ENCODE measurements at places on chromosomes 2 and 18.

- no peak for DNase-seq
These were observed 73.1 kb downstream of the MBD2 start for GRCh38 chr18:54151376-54151775.

DNA sequence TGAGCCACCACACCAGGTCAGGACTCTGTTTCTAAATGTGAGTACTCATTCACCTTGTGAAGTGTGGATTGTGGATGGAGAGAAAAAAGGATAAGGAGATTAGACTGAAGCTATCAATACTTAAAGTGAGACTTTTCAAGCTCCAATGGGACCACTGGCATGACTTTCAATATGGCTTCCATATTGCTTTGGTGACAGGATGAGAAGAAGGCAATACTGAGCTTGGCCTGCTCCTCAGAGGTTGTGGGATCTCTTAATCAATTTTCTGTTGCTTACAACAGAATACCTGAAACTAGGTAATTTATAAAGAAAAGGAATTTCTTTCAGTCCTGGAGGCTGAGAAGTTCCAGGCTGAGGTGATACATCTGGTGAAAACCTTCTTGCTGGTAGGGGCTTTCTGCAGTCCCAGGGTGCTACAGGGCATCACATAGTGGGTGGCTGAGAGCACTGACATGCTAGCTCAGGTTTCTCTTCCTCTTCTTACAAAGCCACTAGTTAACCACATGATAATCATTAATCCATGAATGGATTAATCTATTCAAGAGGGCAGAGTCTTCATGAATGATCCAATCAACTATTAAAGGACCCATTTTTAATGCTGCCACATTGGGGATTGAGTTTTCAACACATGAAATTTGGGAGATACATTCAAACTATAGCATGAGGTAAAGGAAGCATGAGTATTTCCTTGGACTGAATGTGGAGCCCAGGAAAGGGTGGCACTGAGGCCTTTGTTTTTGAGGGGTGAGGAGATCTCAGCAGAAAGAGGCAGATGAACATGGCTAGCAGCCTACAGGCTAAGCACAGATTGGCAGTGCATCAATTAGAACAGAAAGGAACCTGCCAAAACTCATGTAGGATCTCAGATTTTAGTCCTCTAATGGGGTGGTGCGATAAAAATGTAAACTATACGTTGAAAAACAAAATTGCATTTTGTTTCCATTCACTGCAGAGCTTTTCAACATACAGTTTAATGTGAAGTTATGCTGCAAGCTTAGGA, 274.5 kb downstream of the PIK3C3 start:
- DNase-seq = no peak

DNA sequence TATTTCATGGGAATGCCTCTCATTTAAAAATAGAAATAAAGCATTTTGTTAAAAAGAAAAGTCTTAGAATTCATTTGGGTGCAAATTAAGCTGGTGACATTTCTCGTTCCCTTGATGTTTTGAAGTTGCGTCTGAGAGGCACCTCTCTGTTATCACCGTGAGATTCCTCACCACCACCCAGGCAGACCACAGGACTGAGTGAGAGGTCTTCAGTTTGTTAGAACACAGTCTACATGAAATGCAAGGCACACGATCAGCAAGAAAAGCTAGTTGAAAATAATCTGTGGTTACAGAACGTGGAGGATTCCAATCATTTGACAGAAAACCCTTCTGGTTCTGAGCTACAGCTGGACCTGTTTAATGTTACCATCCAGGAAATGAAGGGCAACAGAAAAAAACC, 116.0 kb downstream of the UXS1 start:
- no peak for DNase-seq

DNA sequence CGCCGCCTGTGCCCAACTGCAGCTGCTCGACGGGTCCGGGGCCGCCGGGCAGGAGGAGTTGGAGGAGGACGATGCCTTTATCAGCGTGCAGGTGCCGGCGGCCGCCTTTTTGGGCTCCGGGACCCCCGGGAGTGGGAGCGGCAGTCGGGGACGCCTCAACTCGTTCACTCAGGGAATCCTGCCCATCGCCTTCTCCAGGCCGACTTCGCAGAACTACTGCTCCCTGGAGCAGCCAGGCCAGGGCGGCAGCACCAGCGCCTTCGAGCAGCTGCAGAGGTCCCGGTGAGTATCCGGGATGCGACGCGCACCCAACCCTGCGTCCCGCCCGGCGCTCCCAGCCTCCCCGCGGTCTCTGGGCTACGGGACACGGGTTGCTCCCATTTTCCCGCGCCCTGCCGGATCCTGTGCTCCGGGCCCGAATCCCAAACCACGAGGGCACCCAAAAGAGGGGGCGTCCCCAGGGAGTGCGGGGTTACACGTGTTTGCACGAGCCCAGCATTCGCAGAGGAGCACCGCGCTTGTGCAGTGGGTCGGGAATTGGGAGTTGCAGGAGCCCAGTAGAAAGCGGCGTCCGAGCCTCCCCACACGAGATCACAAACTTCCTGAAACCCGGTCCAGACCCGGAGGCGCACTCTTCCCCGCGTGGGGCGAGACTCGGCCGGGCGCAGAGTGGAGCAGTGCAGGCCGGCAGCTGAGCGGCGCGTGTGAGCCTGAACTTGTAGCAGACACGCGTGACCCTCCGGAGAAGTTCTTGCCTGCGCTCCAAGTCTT, 1.2 kb downstream of the CABLES1 start:
- DNase-seq = no peak

DNA sequence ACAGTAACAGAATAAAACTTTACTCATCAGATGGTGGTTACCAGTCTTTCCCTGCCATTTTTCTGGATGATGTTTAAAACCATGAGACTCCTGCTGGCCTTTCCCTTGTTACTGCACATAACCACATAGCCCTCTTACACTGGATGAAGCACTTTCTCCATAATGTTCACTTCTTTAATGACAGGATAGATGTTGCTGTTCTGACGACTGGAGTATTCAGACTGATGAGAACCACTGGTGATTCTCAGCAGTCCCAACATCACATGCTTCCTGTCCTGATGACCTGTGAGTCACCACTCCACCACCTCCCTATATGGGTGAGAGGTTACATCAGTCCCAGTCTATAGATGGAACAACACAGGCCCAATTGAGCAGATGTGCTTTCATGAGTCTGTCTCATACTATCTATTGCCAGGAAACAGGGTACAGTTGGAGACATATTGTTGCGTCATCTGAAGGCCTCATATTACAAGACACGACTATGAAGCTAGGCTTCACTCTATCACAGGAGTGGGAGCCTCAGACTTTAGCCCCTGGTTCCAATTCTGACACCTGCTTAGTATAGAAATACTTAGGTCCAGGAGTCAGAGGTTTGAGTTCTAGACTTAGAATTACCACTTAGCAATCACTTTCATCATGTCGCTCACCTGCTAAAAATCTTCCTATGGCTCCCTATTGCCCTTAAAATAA, 145.7 kb upstream of the KLF7 start:
- peak; percentile 97 for DNase-seq

DNA sequence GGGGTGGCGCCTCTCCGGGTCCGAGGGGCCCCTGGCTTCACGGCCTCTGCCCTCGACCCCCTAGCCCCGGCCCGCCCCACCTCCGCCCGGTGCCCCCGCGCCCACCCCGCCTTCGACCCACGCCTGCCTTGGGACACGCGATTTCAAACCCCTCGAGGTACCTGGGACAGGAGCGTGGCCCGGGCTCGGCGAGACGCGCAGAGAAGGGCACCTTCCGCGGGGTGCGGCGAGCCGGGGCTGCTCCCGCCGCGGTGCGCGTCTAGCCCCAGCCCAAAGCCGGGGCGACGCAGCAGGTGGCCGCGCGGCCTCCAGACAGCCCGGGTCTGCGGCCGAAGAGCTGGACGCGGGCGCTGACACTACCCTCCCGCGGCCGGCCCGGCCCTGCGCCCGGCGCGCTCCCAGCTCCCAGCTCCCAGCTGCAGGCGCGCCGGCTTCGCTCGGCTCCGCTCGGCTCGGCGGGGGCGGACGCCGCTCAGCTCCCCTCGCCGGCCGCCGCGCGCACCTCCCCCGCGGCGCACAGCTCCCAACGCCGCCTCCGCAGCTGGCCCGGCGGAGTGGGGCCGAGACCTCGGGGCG, at the start of gene CRACDL:
CRACDL (minus strand) TSS at position 449 of the 576 bp plus-strand sequence. CDS start 89,425 bp downstream, outside the sequence.
- peak; percentile 7 for DNase-seq

- peak; percentile 90 for DNase-seq
These were observed 45.4 kb upstream of the RND3 start for GRCh38 chr2:150532879-150533278.

- DNase-seq = no peak
These were observed 59.9 kb downstream of the ACSL3 start for GRCh38 chr2:222920657-222921186.

- peak; percentile 15 for DNase-seq
These were observed 131.5 kb upstream of the STON1 start for GRCh38 chr2:48398285-48399002.

Data from amniotic epithelial cell (primary cell).